ENCODE measurements at places on chromosomes 2 and 18. TPM values are rescaled to one million over a fixed set of nuclear protein-coding genes. Genes with fewer than 3 reads are reported as not detected.

The MGAT4A gene
- total RNA-seq: 1.5 TPM

GRCh38 chr2:157843935-157844334 is 32.2 kb downstream of the ACVR1 start:
- DNase-seq: no peak

- no peak for DNase-seq
These were observed 78.5 kb downstream of the PMS1 start for GRCh38 chr2:189862751-189863150.

DNA sequence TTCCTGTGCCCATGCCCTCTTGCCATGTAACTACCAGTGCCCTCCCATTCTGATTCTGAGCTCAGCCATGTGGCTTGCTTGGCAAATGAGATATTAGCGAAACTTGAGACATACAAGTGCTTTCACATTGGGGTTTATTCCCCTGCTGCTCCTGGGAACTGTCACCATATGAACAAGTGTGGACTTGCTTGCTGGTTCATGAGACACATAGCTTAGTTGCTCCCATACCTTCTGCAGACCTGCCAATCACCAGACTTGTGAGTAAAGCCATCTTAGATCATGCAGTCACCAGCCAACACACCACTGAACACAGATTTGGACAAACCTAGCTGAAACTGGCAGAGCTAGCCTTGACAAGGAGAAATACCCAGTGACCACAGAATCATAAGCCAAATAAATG is 155.1 kb downstream of the SS18 start:
- no peak for DNase-seq

The LOXL3 gene
- total RNA-seq: 5.9 TPM

GRCh38 chr2:204024503-204024902 is 87.9 kb downstream of the ICOS start:
- no peak for DNase-seq

- DNase-seq: no peak
These were observed 59.9 kb downstream of the EML6 start for GRCh38 chr2:54783349-54783748.

The GFPT1 gene
- total RNA-seq: 20.3 TPM
